D721Med (cell line): ENCODE measurements at places on chromosomes 5 and 9.
A peak's percentile ranks its signal among the peaks of the same experiment; 100 is the strongest.

- no peak for DNase-seq
These were observed 11.1 kb downstream of the KIAA1191 start for GRCh38 chr5:176350416-176350815.

GRCh38 chr5:125139590-125139989 is 393.2 kb upstream of the ZNF608 start:
- no peak for DNase-seq

GRCh38 chr5:102453716-102454115 is 45.1 kb downstream of the SLCO6A1 start:
- DNase-seq: no peak

- no peak for DNase-seq
These were observed 57.7 kb downstream of the ENC1 start for GRCh38 chr5:74582853-74583252.

- peak; percentile 66 for DNase-seq
These were observed at the start of gene SEPTIN8 for GRCh38 chr5:132777209-132778069. Gene SEPTIN8, minus strand, starts transcription at chr5:132777239. Its CDS starts 102 bp downstream, at chr5:132777137.

GRCh38 chr9:93141771-93142483 is 7.9 kb upstream of the NINJ1 start:
- DNase-seq: no peak

- no peak for DNase-seq
These were observed 92.4 kb downstream of the FRMD3 start for GRCh38 chr9:83445703-83446265.

DNA sequence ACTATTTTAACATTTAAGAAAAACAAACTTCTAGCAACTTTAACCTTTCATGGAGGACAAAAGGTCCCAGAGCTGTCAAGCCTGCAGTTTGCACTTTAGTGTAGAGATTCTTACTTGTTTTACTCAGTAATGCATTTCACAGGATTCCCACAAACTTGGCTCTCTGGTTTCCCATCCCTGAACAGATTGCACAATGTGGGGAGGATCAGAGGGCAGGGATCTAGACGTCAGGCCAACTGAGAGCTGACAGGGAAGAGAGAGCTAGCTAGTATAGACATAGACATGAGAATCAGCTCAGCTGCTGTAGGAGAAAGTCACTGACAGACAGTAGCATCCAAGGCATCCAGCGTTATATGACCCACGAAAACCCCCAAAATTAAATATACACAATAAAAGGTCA is 20.9 kb upstream of the BNIP1 start:
- no peak for DNase-seq

GRCh38 chr9:96168882-96169281 is 133.1 kb downstream of the HSD17B3 start:
- DNase-seq: no peak

GRCh38 chr5:10509575-10509974 is 54.3 kb upstream of the ANKRD33B start:
- DNase-seq: peak; percentile 53

DNA sequence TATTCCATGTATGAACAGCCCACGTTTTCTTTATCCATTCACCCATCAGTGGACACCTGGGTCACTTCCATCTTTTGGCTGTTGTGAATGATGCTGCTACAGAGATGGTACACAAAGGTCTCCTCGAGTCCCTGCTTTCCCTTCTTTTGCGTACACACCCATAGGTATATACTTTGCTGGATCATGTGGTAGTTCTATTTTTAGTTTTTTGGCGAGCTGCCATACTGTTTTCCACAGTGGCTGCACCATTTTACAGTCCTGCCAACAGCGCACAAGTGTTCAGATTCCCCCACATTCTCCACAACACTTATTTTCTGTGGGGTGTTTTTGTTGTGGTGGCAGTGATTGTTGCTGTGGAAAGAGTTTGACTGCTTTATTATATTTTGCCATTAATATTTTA is 16.2 kb downstream of the RAPGEF1 start:
- no peak for DNase-seq

GRCh38 chr9:97807681-97808080 is 45.3 kb upstream of the FOXE1 start:
- DNase-seq: no peak

DNA sequence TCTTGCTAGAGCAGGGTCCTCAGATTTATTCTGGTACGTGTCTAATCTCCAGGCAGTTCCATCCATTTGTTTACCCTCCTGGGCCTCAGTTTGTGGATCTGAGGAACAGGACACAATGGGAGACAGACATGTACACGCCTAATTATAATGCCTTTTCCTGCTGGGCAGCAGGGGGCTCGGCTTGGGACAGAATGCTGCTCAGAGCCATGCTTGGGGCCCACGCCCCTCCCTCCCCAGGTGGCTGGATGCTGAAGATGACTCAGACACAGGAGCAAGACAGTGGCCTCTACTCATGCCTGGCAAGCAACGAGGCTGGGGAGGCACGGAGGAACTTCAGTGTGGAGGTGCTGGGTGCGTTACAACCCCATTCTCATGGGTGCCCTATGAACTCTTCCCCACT is 72.7 kb upstream of the ASS1 start:
- no peak for DNase-seq

DNA sequence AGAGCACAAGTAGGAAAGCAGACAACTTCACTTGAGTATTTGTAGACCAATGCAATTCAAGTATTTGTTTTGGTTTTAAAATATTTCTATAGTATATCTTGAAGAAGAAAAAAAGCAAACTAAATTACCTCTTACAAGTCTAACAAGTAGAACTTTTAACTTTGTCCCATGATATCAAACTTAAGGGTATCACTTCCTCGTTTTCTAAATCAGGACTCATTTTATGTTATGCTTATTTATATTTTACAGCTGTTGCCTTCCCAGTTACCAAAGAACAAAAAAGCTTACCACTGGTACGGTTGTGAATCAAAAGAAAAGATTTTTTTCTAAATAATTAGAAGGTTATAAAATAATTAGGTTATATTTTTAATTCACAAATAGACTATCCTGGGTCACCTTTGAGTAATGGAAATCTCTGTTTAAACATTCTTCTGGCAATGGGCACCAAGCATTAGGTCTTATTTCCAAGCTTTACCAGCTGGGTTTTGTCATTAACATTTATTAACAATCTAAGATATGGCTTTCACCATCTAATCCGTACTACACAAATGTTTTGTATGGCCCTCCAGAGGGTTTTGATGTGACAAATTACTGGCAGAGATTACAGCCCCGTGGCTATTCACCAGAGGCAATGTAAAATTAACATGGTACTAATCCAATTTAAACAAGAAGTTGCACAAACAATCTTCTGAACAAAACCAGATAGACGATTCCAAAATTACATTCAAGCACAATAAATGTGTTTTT is 63.6 kb downstream of the CEP120 start:
- DNase-seq: no peak

GRCh38 chr9:76289042-76289441 is 105.2 kb downstream of the RFK start:
- DNase-seq: no peak

- DNase-seq: no peak
These were observed 59.1 kb downstream of the ABCA1 start for GRCh38 chr9:104868687-104869404.

GRCh38 chr9:109072133-109072692 is 47.5 kb downstream of the TMEM245 start:
- no peak for DNase-seq

DNA sequence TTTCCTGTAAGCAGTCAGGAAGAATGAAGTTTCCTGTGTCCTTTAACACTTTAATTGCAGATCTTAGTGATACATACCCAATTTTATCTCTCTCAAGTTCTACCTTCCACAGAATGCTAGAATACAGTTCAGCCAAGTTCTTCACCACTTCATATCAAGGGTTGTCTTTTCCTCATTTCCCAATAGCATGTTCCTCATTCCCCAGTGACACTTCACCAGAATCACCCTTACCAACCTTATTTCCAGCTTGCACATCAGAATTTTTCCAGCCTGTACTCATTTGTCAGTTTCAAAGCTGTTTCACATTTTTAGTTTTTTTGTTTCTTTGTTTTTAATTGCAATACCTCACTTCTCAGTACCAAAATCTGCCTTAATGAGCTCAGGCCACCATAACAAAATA is 126.1 kb downstream of the ESM1 start:
- DNase-seq: no peak

GRCh38 chr9:109707355-109707754 is 72.6 kb upstream of the PALM2AKAP2 start:
- no peak for DNase-seq

- DNase-seq: no peak
These were observed 88.5 kb downstream of the FAM174A start for GRCh38 chr5:100623719-100624118.

DNA sequence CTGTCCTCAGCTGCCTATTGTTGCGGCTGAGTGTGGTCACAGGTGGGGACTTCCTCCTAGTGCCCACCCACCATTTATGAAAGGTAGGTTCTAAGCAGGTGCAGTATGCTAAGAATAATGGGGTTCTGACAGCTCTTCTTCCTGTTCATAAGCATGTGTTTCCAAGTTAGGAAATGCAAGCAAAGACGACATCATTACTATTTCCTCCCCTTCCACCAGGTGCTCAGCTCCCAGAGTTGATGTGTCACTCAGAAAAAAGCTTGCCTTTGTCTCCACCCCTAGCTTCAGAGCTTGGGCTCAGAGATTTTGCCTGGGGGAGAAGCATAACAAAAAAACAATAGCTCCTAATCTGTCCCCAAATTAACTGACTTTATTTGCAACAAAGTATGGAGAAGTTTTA is 1076.7 kb downstream of the NR2F1-AS1 start:
- DNase-seq: no peak

GRCh38 chr5:122694884-122695283 is 80.0 kb upstream of the SNX2 start:
- DNase-seq: no peak

- no peak for DNase-seq
These were observed 94.5 kb upstream of the CHD1 start for GRCh38 chr5:99023330-99023729.

GRCh38 chr5:139733698-139734538 is 61.7 kb upstream of the PSD2 start:
- no peak for DNase-seq

GRCh38 chr9:20343325-20343724 is 279.0 kb downstream of the MLLT3 start:
- DNase-seq: no peak

- DNase-seq: no peak
These were observed 118.5 kb downstream of the GNAQ start for GRCh38 chr9:77912895-77913693.
